COLO829 (cell line): ENCODE measurements at places on chromosomes 3 and 15.
A peak's percentile ranks its signal among the peaks of the same experiment; 100 is the strongest.

GRCh38 chr15:100667405-100668347, 65.3 kb downstream of the ASB7 start:
- no peak for DNase-seq

GRCh38 chr3:153553605-153553945, 391.5 kb downstream of the RAP2B start:
- DNase-seq = no peak

- DNase-seq = no peak
These were observed 4.0 kb downstream of the MUC4 start for GRCh38 chr3:195807681-195808121.

GRCh38 chr3:193481436-193481835, 73.3 kb downstream of the ATP13A4 start:
- no peak for DNase-seq

DNA sequence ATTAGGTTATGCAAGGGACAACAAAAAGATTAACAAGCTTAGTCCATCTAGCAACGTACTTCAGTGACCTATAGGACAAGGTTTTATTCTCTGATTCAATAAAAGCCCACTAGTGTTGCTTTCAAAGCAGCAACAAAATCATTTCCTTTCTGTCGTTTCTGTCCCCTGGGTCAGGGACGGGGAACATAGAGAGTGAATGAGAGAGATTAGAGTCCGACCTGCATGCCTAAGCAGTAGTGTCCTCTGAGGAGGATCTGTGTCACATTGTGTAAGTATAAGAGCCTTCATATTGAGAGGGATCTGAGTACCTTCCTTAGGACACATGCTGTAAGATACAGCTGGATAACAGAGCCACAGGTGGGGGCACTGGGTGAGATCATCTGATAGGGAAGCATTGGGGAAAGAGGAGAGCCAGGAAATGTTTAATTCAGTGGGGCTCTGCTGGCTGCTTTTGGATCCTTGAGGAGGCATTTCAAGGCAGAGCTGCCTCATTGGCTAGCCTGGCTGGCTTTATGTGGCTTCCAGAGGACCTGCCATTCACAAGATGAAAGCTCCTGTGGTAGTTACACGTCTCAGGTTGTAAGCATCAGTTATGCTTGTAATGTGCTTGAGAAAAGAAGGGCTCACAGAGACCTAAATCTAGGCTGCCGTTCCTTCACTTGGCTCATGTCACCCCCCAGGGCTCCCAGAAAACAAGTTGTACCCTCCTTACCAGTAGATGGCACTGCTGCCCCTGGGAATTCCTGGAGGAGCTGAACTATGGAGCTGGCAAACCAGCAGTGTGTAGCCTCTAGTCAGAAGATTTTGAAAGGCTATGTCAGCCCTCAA, 2.7 kb downstream of the TMEM108 start:
- peak; percentile 89 for DNase-seq

GRCh38 chr15:38674448-38674847, 109.8 kb upstream of the RASGRP1 start:
- DNase-seq = no peak

- DNase-seq = no peak
These were observed 34.6 kb upstream of the CMSS1 start for GRCh38 chr3:99783011-99783573.

DNA sequence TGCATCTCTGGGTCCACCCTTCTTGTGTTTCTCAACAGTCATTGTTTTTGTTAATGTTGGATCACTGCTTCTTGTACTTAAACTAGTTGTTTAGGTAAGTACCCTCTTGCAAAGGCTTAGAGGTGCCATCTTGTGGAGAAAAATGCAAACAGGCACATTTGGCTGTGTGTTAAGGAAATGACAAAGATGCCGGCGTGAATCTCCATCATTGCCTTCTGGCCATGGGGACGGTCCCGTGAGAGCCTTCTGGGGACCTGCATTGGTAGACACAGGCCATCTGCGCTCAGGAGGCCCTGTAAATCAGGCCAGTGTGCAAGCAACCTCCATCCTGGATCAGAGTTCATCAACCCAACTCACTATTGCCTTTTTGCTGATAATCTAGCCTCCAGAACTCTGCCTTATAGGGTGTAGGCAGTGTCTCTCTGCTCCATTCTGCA, 158.6 kb upstream of the NR2E3 start:
- peak; percentile 48 for DNase-seq

DNA sequence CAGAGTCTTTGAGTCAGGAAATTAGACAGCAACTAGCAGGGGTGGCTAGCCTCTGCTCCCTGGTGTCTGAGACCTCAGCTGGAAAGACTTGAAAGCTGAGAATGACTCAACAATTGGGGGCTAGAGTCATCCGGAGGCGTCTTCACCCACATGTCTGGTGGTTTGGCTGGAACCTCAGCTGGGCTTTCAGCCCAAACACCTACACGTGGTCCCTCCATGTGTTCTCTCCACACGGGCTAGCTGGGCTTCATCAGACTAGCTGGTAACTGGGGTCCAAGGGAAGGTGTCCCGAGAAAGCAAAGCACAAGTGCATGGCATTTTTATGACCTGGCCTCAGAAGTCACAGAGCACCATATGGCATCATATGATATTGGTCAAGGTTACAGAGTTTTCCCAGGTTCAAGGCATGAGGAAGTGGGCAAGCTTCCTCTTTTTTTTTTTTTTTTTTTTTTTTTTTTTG, 19.9 kb upstream of the ABHD2 start:
- peak; percentile 73 for DNase-seq

DNA sequence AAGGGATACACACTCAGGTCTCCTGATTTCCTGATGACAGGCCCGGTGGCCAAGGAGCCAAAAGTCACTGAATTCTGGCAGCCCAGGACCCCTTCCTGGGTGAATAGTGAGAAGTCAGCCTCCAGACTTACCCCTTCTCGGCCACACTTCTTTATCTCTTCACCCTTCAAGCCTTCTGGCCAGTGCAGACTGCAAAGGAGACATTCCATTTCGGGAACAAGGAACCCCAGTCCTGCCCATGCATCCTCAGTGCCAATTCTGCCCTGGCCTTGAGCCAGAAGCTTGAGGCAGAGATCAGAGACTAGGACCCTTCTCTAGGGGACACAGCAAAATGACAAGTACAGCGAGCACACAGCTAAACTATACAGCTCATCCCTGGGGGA, 28.8 kb downstream of the GRAMD2A start:
- no peak for DNase-seq

- no peak for DNase-seq
These were observed 561.2 kb upstream of the ALCAM start for GRCh38 chr3:104805508-104805907.

- DNase-seq = no peak
These were observed 24.5 kb upstream of the VPS39 start for GRCh38 chr15:42232606-42233005.
